ENCODE measurements at places on chromosomes 16 and 17.

DNA sequence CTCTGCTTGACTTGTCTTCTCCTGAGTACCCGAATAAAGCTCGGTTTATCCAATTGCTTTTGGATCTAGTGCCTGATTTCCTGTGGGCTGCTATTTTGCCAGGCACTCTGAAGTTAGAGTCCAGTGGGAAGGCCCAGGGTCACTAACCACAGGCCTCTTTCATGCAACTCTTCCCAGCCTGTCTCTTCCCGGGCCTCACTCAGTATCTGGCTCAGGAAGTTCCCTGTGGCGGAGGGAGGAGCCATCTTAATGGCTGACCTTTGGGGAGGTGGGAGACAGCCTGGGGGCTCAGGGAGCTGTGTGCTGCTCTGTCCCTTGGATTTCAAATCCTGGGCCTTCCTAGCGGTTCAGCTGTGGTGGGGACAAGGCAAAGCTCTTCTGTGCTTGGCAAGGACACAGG, 328.5 kb downstream of the SLC39A11 start:
- DNase-seq, result no peak

DNA sequence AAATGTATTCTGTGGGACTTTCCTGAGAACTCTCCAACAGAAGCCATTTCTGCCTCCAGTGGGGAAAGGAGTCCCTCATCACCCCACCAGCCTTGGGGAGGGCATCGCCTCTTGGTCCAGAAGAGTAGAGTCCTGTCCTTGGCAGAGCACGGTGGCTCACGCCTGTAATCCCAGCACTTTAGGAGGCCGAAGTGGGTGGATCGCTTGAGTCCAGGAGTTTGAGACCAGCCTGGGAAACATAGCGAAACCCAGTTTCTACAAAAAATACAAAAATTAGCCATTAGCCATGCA, 41.0 kb downstream of the LYRM1 start:
- DNase-seq, result no peak

DNA sequence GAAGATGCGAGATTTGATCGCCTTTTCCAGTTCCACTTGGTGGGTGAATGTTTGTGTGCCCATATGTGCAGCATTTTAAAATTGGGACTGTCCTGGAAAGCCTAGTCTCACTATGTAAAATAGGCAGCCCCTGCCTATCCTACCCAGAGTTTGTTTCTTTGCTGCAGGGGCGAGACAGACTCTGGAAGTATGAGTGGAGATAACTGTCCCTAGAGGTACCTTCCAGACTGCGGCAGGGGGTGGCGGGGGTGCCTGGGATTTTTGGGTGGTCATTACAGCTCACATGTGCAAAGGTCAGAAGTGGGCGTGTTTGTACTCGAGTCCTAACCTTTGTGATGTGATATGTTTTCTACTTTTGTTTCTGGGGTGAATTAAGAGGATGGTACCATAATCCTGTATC, 36.6 kb downstream of the MPRIP start:
- DNase-seq, result no peak

DNA sequence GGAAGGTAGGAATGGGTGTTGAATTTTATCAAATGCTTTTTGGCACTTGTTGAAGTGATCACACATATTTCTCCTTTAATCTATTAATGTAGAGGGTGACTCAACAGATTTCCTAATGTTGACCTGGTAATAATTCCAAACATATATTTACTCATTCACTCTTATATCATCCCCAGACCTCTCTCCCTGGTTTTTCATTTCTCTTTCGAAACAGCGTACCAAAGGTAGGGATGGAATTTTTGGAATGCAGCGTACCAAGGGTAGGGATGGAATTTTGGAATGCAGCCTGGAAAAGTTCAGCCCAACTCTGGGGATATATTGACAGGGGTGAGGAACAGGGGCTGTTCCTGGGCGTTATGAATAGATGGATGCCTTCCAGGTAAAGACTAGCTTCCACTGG, 7.3 kb downstream of the KIF18B start:
- DNase-seq, result peak; percentile 57

- DNase-seq, result no peak
Measured at GRCh38 chr17:78976907-78977680, 2.6 kb downstream of the LGALS3BP start.

DNA sequence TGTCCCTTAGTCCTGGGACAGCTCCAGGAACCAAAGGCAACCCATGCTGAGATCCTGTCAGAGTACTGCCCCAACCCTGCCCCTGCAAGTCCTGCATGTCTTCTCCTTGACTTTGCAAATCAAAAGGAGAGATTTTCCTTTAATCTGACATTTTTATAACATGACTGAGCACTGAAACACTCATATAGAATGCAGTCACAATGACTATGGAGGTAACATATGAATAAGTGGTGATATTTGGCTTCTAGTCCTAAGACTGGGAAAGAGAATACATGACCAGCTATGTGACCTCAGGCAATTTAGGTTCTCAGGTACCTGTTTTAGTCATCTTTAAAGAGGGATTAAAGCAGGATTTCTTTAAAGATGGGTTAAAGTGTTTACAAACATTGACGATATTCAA, 941.6 kb upstream of the CDH8 start:
- no peak for DNase-seq

GRCh38 chr17:62892061-62892675, 73.9 kb upstream of the TANC2 start:
- DNase-seq, result peak; percentile 54

DNA sequence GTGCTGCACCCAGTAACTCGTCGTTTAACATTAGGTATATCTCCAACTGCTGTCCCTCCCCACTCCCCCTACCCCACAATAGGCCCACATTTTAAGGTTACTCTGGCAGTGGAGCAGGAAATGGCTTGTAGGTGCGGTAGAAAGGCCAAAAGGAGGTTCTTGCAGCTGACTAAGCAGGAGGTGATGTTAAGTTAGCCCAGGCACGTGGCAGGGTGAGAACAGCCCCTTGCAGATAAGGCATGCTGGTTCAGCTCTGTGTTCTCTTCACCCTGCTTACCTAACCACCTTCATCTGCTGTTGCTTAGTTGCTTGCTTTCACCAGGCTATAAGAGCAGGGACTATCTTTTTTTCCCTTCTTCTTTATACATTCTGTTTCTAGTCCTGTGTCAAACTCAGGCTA, 1082.8 kb upstream of the RBFOX1 start:
- DNase-seq, result no peak

DNA sequence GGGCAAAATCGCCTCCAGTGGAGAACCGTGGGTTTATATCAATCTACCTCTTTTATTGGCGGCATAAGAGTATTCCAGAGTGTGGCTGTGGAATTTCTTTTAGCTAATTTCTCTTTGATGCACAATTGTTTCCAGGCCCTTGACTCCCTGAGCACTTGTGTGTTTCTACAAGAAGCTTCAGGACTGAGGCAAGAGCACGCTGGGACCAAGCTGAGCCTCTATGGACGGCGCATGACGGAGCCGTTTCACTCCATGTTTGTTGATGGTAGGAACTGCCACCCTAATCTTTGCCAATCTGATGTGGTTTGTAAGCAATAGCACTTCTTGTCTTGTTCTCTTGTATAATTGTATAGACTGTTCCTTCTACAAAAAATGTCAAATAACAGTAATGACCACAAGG, 11.2 kb upstream of the ANKRD40CL start:
- DNase-seq, result no peak

DNA sequence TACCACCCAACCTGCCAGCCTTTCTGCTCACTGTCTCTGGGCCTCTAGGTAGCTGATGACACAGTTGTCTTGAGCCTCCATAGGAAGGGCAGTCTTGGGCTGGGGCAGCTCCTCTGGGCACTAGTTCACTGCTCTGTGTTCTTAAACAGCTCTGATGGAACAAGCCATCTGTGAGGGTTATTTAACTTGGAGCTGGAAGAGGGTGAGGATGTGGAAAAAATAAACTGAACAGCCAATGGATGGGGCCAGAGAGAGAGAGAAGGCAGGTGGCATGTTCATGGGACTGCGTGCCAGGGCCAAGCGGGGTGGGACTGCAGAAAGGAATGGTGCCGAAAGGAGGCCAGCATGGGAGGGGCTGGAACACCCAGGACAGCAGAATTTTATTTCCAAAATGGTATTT, 52.6 kb downstream of the HIC1 start:
- DNase-seq, result no peak
